Pancreas (tissue), 10 donors: ENCODE measurements at places on chromosomes 16 and 17. TPM values are rescaled to one million over a fixed set of nuclear protein-coding genes. Genes with fewer than 3 reads are reported as not detected.
A peak's percentile ranks its signal among the peaks of the same experiment; 100 is the strongest.

SCNN1G gene
- 8.9 TPM for total RNA-seq

ABCC3 gene
- total RNA-seq = 103 TPM

SNAI3 gene
- 0.71 TPM for total RNA-seq

SEPTIN12 gene
- not detected for total RNA-seq

MRPL28 gene
- total RNA-seq = 17.6 TPM

PRSS33 gene
- total RNA-seq = not detected

EMC8 gene
- total RNA-seq = 6.8 TPM

GP1BA gene
- not detected for total RNA-seq

LRRC37A gene
- 0.76 TPM for total RNA-seq

DNA sequence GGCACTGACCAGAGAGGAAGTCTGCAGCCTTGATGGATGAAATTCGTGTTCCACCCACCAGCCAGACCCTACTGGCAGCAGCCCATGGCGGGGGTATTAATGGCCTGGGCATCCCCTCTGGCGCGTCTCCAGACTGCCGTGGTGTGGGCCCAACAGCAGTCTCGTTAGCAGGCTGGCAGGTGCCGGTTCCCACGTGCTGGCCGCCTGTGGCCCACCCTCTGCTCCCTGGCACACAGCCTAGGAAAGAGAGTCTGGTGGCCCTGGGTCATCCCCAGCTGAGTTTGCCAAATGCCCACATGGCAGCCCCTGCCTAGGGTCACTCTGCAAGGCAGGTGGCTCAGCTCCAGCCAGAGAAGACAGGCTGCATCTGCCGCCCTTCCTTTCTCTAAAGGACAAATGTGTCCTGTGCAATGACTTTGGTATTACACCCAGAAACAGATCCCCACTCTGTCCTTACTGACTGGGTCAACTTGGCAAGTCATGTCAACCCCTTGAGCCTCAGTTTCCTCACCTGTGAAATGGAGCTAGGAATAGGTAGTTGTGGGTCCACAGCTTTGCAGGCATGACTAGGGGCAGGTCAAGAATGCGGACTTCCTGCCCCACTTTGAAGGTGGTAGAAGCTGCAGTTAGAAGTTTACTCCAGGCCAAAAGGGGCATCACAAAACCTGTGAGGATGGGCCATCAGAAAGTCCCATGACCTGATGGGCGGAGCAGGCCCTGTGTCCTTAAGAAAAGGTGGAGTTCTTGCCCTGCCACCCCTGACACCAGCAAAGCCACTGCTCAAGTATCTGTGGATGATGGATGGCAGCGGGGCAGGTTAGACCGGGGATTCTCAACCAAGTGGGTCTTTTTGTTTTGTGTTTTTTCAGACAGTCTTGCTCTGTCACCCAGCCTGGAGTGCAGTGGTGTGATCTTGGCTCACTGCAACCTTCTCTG is 76.6 kb downstream of the ABCC6 start:
- no peak for DNase-seq

DNA sequence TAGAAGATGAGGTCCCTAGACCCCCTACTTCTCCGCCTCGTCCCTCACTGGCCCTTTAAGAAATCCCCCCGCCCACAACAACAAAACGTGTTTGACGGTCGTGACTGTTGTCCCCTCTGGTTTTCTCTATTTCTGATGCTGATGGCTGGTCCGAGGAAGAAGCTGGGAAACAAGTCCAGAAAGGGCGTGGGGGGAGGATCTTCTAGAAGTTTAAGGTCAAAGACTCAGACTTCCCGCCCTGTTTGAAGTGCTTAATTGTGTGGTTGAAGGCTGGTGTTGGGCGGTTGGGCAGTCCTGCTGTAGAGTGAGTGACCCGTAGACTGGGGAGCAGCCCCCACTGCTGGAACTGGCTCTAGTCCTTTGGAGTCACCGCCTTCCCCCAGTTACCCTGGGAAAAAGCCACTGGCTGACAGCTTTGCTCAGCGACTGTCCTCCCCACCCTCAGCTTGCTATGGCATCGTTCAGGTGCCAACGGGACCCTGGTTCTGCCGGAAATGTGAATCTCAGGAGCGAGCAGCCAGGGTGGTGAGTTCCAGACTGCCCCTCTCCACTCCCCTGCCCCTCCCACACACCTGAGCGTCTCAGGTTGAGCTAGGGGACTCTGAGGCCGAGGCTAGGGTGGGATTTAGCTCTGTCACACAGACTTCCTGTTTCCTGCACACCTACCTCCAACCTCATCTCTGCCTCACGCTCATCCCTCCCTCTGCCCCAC is 1.6 kb downstream of the MLLT6 start:
- DNase-seq = no peak

GRCh38 chr17:38881600-38882191 is 11.8 kb downstream of the LASP1 start:
- DNase-seq = peak; percentile 59

DNA sequence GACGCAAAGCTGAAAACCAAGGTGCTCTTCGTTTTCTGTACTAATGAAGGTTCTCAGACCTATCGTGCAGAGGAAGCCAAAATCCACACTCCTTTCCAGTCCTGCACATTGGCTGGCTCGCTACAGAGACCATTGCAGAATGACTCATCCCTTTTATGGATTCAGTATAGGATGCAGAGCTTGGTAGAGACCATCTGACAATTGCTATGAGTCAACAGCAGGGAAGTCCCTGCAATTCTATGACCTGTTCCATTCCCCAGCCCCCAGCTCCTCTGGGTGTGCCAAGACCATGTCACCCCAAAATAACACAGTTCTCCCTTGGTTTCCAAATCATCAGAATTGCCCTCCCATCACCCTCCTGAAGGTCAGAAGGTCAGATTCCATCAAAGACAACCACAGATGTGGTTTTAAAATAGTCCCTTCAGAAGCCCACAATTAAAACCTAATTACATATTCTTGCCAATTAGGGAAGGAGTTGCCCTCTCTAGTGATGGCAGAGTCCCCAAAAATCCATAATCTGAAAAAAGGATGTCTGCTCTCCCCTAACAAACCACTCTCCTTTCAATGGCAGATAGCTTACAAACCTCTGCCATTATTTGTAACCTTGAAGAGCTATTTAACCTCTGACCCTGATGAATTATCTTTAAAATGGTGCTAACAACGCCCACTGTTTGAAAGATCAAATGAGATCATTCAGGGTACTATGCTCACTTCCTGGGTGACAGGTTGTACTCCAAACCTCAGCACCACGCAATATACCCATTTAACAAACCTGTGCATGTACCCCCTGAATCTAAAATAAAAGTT is 108.2 kb upstream of the RBBP6 start:
- no peak for DNase-seq

DNA sequence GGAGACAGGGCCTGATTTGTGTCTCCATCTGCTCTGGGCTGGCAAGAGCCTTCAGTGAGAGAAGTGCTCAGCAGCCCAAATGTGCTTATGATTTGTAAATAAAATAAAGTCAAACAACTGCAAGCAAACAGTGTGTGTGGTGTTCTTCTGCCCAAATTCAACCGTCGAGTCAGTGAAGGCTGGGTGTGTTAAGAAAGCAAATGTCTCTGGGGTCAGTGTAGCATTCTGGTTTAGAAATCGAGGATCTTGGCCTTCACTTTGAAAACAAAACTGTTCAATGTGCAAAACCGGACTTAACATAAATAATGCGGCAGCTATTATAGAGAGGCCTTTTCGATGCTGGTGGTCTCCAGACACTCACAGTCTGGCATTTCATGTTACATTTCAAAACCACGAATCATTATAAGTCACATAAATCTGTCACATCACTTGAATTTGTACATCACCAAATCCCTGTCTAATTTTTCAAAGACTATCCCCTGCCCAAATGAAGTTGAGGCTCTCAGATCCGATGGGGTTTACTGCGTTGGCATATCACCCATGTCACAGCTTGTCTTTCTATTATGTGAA is 158.6 kb upstream of the MYOCD start:
- DNase-seq = no peak

- no peak for DNase-seq
Measured at GRCh38 chr17:19342611-19343255, 19.8 kb downstream of the B9D1 start.

DNA sequence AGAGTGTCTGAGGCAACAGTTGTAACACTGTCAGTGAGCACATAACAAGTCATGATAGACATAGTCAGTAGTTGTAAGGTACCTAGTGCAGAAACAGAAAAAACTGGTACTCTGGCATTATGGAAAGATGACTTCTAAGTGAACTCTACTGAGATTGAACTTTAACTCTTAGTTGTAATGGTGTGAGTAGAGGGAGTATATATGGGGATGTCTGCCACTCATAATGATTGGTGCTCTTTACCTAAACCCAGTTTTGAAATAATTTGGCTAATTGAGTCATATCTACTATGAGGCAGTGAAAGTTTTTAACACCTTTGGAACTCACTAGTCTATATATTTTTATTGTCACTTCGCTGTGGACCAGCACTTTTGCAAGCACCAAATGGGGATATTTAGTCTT is 6.6 kb downstream of the NLK start:
- DNase-seq = no peak

- DNase-seq = no peak
Measured at GRCh38 chr17:50977487-50978159, 111.5 kb upstream of the TOB1 start.

- DNase-seq = peak; percentile 54
Measured at GRCh38 chr17:45052052-45052772, 780 bp upstream of the DCAKD start.

GRCh38 chr17:42706732-42707131 is 24.4 kb downstream of the CNTNAP1 start:
- DNase-seq = no peak

DNA sequence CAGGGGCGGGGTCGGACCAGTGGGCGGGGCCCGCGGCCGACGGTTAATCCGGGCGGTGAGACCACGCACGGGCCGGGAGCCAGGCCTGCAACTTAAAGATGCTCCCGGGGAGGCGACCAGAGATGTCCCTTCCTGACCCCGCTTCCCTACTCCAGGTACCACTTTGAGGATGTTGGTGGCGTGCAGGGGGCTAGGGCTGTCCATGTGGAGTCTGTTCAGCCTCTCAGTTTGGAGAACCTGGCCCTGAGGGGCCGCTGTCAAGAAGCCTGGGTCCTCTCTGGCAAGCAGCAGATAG is 580 bp downstream of the RANGRF start:
- peak; percentile 41 for DNase-seq

DNA sequence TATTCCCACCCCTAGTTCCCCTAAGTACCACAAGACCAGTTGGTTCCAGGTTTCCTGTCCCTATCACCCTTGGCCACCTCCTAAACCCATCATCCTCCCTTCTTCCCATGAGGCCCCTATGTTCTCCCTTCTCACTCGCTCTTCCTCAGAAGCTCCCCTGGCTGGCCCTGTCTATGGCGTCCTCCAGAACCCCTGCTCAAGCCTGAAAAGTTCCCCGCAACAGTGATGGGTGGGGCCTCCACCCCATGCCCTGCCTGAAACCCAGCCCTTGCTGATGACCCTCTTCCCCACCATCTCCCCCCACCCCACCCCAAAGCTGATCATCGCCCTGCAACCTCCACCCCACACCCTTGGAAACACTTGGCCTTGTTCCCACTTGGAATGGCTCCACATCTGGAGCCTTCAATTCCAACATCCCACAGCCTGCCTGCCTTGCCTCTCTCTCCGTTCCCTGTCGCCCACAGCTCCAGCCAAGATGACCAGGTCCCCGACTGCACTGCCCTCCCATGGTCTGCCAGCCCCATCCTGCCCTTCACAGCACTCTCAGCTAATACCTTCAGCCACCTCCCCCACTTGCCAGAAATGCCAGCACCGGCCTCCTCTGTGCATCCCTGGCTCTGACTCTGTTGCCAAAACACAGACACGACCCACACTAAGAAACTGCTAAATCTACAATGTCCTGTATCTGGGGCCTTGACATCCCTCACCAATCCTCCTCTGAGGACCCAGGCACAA is 10.5 kb downstream of the OSBPL7 start:
- peak; percentile 39 for DNase-seq

DNA sequence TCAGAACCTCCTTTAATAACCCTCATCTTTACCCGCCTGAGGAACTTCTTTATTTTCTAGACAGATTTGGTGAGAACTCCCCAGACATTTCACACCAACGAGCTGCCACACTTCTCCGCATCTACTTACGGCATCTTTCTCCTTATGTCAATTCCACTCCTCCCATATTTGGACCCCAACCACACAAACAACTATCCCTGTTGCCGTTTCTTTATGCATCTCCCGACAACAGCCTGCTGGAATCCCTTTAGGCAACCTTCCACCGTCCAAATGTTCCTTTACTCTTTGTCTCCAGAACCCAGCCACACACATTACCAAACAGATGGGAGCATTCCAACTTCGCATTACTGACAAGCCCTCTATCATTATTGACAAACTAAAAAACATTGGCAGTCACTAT is 8.8 kb upstream of the ENDOV start:
- DNase-seq = no peak

DNA sequence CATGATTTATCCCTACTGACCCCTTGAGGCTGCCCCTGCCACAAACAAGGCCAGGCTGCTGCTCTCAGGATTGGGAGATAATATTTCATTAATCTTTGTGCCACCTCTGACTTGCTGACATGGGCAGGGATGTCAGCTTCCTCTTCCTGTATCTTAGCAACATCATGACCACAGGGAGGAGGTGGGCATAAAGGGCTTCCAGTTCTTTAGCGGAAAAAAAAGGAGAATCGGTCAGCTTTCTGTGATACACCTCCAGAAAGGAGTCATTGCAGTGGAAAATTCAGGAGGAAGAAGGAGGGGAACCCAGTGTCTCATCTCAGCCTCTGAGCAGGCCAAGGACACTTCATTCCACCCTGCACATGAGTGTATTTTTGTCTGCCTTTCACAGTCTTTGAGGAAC is 206.8 kb upstream of the SDK2 start:
- no peak for DNase-seq

- DNase-seq = no peak
Measured at GRCh38 chr17:66627985-66628384, 206.9 kb upstream of the CACNG5 start.

GRCh38 chr17:43877451-43878155 is 29.7 kb downstream of the MPP2 start:
- DNase-seq = no peak

DNA sequence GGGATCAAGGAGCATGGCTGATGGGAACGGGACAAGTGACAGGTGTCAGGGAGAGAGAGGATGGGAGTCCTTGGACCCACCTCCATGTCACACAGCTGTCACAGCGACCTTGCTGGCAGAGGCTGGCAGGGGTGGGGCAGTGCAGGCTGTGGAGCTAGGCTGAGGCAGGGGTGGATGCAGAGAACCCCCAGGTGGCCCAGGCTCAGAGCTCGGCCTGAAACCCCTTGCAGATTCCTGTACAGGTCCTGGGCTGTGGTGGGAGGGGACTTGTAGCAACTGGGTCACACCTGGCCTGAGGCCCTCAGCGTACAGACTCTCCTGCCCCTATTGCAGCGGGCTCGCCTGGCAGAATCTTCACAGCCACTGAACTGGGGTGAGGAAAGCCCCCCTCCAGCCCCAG is 174.1 kb downstream of the NTN1 start:
- DNase-seq = no peak

GRCh38 chr17:10756185-10756584 is 26.4 kb upstream of the TMEM220 start:
- no peak for DNase-seq
